ENCODE measurements at places on chromosomes 2 and 18.

DNA sequence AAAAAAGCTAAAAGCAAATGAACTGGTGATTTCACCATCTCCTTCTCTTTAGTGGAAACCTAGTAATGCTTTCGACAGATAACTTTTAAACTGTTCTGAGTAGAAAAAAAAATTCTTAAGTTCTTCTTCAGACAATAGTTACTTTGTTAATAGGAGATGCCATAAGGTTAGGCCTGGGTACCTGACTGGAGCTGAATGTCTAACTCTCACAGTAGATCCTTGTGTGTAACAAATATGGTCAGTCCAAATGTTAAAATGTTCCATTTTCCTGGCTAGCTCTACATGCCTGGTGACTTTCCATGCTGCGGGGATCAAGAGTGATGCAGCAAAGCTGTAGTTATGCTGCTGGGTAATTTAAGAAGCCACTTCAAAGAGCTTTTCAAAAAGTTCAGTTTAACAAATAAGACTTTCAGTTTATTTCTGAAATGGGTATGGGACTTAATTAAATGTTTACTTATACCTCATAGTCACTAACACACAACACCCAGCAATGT lies 264.0 kb upstream of the SESTD1 start:
- no peak for DNase-seq

DNA sequence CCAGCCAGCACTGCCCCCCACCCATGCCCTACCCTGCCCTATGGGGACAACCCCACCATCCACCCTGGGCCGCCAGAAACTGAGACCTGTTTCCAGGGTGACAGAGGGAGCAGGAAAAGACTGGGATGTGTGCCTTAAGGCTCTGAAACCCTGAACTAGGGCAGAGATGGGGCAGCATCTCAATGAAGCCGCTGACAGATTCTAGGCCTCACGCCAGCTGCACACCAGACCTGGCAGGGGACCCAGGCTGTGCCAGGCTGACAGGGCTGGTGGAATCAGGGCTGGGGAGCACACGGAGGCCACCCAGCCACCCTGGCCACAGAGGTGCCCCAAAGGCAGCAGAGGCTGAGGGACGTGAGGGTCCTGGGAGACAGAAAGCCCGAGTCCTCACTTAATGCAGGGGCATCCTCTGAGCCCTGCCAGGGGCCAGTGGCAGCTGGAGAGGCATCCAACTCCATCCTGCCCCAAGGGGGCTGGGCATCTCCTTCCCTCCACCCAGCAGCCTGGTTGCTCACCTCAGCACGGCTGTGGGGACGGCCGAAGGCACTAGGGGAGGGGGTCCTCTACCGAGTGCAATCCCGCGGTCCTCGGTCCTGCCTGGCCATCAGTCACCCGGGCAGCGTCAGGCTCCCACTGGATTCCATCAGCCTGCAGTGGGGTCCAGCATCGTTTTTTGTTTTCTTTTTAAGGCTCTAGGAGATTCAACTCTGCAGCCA lies 169.2 kb downstream of the ZFP36L2 start:
- no peak for DNase-seq

DNA sequence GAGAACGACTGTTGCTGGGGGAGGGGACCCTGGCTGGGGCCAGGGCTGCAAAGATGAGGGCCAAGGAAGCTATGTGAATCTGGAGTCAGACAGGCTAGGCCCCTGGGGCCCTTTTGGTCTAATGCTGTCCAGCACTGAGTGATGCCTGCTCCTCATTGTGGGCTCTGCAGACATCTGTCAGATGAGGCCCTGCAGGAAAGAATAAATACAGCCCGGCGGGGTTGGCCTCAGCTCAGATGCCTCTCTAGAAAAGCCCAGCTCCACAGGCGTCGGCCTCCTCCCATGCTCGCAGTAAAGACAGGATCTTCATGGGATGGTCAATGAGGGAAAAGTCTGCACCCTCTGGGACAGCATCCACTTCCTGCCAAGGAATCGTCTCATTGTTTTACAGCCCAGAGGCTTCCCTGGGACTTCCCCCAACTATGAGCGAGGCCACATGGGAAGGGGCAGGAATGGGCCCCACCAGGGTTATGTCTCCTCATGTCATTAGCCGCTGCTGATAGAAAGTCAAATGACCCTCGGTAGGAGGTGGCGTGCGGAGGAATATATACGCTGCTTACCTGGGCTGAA lies 125.8 kb upstream of the GLI2 start:
- no peak for DNase-seq

- DNase-seq, result no peak
These were observed 184.1 kb upstream of the HS6ST1 start for GRCh38 chr2:128502638-128503246.

DNA sequence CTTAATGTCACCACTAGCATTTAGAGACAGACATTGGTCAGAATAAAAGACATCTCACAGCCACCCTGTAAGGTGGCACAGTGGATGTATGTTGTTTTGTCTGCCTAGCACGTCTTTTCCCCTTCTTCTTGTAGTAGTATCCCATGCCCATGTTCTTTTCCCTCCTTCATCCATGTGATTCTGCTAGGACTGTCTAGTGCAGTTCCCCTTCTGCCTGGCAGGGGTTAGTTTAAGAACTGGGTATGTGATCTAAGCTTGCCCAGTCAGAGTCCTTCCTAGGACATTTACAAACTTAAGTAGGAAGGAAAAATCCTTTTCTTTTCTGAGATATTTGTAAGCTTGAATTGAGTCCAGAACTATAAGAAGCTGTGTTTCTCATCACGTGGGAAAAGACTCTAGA lies 172.3 kb downstream of the BABAM2 start:
- DNase-seq, result no peak

GRCh38 chr2:218286570-218287459 lies 5.5 kb downstream of the TMBIM1 start:
- DNase-seq, result peak; percentile 92

- no peak for DNase-seq
These were observed 24.1 kb downstream of the POLE4 start for GRCh38 chr2:74982577-74982976.

DNA sequence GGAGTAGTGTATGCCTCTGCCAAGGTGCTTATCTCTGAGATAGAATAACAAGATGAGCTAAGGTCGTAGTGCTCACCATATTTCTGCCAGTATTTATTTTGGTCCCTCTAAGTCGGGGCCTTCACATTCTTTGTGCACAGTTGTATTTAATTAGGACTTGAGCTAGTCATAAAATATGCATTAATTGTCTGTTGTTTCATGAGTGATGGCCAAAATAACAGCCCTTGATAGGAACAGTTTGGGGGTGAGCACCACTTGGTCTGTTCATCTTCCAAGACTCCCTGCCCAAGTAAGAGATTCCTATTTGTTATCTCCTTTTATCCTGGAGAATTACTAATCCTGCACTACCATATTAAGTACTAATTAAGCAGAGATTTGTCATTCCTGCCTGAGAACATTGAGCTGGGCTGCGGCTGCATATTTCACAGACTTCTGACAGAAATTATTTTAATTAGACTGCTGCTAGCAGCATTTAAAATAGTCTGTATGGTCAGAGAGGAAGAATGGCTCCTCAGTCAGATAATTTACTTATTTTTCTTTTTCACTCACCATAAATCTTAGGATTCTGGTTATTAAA lies 435.1 kb downstream of the MTX2 start:
- no peak for DNase-seq

GRCh38 chr2:112829101-112829960 lies 7.2 kb downstream of the IL1B start:
- no peak for DNase-seq

DNA sequence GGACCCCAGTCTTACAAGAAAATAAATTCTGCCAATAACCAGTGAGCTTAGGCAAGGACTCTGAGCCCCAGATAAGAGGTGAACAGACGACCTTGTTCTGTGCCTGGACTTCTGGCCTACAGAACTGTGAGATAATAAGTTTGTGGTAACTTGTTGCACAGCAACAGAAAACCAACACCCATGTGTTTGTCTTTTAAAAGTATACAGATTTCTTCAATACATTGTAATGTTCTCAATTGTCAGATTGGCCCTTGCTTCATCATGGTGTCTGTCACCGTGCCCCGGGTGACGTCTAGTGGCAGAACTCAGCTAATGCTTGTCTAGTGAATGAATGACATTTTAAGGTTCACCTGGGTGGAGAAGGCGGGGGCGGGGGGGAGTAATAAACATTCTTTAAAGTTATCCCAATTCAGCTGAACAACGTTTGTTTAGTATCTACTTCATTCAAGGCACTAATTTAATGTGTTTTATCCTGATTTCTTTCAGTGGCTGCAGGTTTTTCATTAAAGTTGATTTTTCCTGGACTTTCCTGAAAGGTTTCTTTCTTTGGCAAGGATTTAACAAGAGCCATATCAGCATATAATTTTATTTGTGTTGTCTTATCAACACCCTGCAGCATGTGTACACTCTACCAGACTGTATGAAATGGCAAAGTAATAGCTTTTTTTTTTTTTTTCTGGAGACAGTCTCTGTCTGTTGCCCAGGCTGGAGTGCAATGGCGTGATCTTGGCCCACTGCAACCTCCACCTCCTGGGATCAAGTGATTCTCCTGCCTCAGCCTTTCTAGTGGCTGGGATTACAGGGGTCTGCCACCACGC lies 123.8 kb upstream of the DLX2 start:
- DNase-seq, result no peak

DNA sequence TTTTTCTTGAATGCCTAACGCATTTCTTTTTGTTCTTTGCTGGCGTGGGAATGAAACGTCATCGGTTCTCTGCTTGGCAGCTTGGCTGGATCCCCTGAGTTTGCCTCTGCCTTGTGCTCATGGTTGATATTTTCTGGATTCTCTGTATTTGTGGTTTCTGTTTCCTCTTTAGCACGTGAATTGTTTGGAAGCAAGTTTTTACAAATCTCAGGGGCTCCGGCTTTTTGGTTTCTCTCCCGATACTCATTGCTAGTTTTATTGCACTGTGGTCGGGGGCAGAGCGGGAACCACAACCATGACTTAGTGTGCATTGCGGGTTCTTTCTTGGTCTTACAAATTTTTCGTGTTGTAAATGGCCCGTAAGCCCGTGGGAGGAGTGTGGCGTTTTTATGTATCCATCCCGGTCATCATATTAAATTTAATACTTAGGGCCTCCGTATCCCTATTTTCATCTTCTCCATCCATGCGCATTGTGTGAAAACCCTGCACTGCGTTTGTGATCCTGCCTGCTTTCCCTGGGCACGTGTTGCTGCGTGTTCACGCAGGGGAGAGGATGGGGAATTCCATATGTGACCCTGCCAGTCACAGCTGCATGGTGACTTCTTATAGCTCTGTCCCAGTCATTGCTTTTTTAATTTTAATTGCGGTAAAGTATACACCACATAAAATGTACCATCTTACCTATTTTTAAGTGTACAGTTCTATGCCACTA lies 9.4 kb downstream of the RAMP1 start:
- DNase-seq, result no peak

GRCh38 chr2:151729837-151730236 lies 4.4 kb downstream of the NEB start:
- DNase-seq, result no peak

GRCh38 chr18:78482378-78482777 lies 497.2 kb upstream of the SALL3 start:
- DNase-seq, result no peak

DNA sequence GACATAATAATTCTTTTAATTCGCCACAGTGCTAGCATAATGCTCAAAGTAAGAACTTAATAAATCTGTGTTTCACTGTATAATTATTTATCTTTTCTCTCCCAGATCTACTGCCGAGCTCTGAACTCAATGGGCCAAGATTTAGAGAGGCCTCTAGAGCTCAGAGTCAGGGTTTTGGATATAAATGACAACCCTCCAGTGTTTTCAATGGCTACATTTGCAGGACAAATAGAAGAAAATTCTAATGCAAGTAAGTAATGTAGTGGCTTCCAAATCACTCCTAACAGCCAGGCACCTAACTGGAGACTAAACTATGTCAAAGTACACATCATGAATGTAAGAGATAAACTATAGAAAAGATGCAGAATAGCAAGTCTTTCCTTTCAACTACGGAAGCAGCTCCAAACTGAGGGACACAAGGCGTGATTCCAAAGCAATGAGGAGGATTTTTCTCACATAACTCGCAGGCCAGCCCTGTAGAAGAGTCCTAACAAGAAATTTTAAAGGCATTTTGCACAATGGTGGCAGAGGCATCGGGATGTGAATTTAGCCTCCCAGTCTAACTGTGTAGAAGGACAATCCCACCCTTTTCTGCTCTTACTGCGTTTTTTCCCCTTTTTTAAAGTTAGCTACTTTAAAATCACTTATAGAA lies 12.0 kb downstream of the DSG1 start:
- no peak for DNase-seq

DNA sequence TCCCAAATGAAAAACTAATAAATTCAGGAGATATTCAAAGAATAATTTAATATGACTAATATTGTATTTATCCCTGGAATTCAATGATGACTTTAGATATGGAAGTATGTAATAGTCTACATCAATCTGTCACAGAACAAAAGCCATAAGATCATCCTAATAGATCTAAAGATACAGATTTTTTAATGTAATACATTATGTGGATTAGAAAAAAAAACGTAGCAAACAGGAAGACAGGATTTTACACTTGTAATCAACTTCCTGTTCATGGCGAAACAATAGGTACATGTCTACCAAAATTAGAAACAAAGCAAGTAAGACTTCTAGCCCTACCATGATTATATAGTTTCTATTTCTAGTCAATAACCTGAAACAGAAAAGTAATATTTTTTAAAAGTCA lies 192.2 kb downstream of the TTC32 start:
- no peak for DNase-seq

- peak; percentile 10 for DNase-seq
These were observed 139.4 kb downstream of the CYRIA start for GRCh38 chr2:16526193-16526592.

DNA sequence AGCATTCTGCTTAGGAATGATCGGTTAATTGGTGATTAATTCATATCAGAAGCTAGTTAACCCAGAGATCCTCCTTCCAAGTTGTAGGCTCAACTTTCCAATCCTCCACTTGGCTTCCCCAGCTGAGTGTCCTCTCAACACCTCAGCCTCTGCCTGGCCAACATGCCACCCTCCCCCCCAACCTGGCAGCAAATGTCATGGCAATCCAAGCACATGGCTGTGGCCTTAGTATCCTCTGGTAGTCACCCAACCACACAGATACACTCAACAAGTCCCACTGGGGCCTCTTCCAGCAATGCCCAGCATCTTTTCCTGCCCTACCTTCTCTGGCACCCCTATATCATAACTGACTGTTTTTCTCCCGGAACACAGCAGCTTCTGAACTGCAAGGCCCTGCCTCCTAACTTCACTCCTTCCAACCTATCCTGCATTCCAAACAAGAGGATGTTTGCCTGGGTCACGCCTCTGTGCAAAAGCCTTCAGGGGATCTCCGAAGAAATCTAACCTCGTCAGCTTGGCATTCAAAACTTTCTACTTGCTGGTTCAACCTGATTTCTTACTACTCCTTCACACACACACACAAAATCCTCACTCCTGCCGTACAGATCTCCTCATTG lies 195.0 kb downstream of the CYP26B1 start:
- DNase-seq, result no peak

All from gastrocnemius medialis (tissue), 4 donors.